ENCODE measurements at places on chromosomes 5 and 9.

DNA sequence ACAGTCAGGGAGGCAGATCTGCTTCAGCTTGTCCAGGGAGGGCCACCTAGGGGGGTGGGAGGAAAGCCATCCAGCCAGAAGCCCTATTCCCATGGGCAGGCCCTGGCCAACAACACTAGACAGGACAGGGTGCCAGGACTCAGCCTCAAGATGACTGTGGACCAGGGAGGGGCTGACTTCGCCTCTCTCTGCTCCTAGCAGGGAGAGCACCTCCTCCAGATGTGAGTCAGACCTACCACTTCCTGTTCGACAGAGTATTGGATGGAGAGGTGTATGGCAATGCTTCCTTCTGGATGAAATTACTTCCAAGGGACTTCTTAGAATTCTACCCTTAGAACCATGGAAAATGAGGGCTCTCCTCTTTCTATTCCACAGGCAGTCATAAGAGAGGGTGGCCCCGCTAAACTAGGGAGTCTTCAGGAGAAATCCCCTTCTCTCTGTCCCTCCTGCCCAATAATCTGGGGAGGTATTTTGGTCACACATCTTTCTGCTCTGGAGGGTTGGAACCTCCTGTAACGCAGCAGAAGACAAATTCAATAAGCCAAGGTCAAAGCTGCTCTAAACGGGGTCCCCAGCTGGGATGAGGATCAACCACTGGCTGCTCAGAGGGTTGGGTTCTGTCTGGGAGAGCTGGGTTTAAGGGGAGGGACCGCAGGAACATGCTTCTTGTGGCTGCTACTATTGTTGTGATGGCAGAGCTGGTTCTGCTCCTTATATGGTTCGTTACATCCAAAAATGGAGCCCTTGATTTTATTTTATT lies 23.2 kb upstream of the RCL1 start:
- DNase-seq, result no peak

DNA sequence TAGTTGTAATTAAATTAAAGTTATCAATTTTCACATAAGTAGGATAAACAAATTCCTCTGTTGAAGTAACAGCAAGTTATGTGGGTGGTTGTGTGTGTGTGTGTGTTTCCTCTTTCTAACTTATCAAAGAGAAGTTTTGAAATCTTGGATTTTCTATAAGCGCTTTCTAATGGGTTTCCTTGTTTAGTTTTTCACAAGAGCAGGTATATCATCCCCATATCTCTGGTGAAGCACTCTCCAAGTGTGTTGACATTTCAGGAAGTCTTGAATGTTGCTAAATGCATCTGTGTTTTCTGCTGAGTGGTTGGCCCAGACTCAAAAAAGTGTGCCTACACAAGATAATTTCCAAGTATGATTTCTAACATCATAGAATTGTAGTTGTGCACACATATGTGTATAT lies 43.3 kb downstream of the PRDM6 start:
- DNase-seq, result no peak

DNA sequence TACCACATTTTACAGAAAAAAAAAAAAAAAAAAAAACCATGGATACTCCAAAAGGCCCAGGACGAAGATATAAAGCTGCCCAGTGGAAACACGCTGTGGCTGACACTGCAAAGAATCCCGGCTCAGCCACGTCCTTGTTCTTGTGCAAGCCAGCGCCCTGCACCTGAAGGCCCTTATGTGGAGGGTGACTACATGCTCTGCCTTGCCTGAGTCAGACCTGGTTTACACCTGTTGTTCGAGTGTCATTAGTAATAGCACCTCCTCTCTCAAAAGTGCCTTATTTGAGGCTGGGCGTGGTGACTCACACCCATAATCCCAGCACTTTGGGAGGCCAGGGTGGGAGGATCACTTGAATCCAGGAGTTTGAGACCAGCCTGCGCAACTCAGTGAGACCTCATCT lies 54.3 kb upstream of the ZSWIM6 start:
- DNase-seq, result no peak

DNA sequence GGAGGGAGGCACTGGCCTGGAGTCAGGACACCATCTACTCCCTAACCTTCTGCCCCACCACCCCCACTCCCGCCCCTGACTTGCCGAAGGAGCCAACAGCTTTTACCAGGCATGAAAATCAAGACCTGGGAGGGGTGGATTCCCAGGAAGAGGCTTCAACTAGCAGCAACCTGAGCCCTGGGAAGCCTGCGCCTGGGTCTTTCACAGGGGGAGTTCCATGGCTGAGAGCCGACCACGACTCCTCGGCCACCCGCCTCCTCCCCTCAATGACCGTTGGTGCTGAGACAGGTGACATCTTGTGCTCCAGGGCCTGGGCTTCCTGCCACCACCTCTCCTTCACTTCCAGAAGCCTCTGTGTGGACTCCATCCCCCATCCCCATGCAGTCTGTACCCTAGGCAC lies 37.1 kb downstream of the BARX1 start:
- no peak for DNase-seq

DNA sequence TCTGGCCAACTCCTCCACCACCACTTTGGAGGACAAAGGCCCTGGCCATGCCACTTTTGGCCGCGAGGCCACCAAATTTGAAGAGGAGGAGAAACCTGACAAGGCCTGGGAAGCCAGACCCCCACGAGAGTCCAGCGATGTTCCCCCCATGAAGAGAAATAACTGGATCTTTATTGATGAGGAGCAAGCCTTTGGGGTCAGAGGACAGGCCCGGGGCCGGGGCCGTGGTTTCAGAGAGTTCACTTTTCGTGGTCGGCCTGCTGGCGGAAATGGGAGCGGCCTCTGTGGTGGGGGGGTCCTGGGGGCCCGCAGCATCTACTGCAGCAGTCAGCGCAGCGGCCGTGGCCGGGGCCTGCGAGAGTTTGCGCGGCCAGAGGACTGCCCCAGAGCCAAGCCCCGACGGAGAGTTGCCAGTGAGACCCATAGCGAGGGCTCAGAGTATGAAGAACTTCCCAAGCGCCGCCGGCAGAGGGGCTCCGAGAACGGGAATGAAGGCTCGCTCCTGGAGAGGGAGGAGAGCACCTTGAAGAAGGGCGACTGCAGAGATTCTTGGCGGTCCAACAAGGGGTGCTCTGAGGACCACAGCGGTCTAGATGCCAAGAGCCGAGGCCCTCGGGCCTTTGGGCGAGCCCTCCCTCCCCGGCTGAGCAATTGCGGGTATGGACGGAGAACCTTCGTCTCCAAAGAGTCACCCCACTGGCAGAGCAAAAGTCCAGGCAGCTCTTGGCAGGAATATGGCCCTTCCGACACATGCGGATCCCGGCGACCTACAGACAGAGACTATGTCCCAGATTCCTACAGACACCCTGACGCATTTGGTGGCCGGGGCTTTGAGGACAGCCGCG lies 27.4 kb upstream of the POMT1 start:
- no peak for DNase-seq

DNA sequence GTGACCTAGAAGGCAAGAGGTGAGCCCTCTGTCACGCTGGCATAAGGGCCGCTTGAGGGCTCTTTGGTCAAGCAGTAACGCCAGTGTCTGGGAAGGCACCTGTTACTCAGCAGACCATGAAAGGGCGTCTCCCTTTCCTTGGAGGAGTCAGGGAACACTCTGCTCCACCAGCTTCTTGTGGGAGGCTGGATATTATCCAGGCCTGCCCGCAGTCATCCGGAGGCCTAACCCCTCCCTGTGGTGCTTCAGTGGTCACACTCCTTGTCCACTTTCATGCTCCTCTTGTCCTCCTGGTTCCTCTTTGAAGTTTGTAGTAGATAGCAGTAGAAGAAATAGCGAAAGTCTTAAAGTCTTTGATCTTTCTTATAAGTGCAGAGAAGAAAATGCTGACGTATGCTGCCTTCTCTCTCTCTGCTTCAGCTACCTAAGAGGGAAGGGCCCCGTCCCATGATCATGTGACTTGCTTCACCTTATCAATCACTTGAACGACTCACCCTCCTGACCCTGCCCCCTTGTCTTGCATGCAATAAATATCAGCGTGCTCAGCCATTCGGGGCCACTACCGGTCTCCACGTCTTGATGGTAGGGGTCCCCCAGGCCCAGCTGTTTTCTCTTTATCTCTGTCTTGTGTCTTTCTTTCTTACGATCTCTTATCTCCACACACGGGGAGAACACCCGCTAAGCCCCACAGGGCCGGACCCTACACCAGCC lies 16.7 kb upstream of the SCGB3A1 start:
- no peak for DNase-seq

DNA sequence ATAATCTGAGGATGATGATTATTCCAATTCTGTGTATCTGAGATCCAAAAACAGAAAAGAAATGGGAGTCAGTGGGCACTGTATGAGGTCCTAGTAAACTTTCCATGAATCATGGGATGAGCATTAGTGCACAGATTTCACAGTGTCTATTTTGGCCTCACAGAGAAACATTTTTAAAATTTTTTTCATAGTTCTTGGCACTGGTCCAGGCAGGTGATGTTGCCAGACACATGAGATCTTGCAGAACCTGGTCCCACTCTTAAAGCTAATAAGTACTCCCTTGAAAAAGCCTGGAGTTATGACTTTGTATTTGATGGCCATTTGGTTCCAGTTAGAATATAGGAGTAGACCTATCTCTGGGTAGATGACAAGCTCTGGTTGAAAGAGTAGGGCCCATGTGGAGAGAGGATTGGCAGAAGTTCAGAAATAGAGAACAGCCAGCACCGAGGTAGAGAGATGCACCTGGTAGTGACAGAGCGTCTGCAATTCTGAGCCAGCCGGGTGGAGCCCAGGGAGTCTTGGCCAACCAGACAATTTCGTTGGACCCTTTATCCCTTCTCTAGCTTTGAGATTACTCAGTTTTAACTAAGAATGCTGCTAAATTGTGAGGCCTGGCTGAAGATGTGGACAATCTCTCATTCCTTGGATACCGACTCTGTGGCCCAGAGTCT lies 6.3 kb upstream of the TNFSF15 start:
- no peak for DNase-seq

- no peak for DNase-seq
Measured at GRCh38 chr5:76952795-76953536, at the start of gene CRHBP. TSS of gene CRHBP (plus strand) at chr5:76953045. CDS start at chr5:76953135, 90 bp downstream.

- no peak for DNase-seq
Measured at GRCh38 chr5:963673-964531, 44.7 kb upstream of the NKD2 start.

DNA sequence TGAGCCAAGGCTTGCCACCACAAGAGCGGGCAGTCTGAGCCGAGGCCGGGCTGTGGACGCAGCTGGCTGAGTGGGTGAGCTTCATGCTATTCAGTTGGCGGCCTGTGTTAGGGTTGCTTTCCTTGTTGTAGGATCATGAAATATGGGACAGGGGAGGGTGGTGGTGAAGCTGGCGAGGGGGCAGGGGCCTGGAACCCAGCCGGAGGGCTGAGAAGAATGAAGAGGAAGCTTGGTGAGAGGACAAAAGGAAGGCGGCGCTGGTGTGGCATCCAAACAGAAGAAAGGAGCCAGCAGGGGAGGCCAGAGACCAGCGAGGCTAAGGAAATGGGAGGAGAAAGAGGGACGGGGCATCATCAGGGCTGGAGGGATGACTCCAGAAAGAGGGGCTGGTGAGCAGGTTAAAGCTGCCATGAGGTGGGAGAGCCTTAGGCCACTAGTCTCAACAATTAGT lies 18.3 kb downstream of the RALGPS1 start:
- DNase-seq, result no peak

GRCh38 chr5:142120247-142120935 lies 11.8 kb downstream of the NDFIP1 start:
- DNase-seq, result no peak

GRCh38 chr5:169696621-169697510 lies 59.8 kb downstream of the DOCK2 start:
- no peak for DNase-seq

GRCh38 chr9:136282272-136282861 lies 21.5 kb downstream of the CCDC187 start:
- DNase-seq, result no peak

DNA sequence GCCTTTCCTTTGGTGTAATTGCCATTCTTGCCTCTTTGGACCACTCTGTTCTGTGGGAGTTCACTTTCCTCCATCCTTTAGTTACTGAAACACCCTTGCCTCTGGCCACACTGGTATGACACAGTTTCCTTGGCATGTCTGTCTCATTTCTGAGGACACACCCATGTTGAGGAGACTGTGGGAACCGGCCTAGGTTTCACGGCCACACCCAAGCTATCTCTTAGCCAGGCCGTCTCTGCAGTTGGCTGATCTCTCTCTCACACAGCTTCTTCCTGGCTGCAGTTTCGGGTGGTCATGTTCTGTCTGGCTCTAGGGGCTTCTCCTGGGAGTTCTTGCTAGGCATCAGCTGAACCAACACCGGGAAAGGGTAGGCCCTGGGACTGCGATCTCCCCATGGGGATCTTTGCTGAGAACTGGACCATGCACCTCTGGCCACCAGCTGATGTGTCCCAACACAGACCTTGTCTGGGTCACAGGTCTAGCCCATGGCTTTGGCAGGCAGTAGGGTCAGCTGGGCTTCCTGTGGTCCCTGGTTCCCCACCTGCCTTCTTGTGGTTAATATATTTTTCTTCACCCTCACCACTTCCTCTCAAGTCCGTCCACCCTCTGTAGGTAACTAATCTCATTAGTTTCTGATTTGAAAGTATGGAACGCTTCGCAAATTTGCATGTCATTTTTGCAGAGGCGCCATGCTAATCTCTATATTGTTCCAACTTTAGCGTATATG lies 24.9 kb downstream of the ARHGEF37 start:
- DNase-seq, result no peak
